Neural crest cell (in vitro differentiated cells): ENCODE measurements at places on chromosomes 16 and 17.

- peaks cover 9% of the 10 kb centered on the region for H3K4me1 ChIP-seq
- H3K27ac ChIP-seq: no peak overlapping the region
- H3K36me3 ChIP-seq: no peaks in the 10 kb centered on the region
- no peak for DNase-seq
Measured at GRCh38 chr17:73968680-73969079, 234.8 kb upstream of the RPL38 start.

GRCh38 chr17:70767102-70767701 is 597.9 kb downstream of the KCNJ2 start:
- H3K27ac ChIP-seq: no peak overlapping the region
- no peaks in the 10 kb centered on the region for H3K27me3 ChIP-seq

DNA sequence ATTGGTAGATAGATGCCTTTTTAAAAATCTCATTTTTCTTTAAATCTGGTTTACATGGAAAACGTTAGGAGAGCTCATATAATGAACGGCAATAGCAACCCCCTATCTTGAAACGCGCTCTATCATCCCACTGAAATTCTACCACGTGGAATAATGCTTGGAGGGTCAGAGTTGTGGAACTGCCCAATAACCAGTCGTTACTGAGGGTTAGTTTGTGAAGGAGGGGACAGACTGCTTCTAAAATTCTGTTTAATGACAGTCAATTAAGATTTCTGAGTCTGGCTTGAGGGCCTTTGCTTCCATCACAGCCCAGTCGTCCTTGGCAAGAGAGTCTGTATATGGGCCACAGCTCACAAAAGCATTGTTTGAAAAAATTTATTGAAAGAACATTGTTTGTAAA is 482 bp downstream of the IRF8 start:
- no peaks in the 10 kb centered on the region for H3K36me3 ChIP-seq
- H3K4me3 ChIP-seq: peak overlapping the region; percentile 77
- no peak overlapping the region for H3K27ac ChIP-seq

GRCh38 chr16:78227855-78228254 is 128.4 kb downstream of the WWOX start:
- H3K4me1 ChIP-seq: peaks cover under 1% of the 10 kb centered on the region
- no peaks in the 10 kb centered on the region for H3K36me3 ChIP-seq
- no peak overlapping the region for H3K4me3 ChIP-seq
- no peaks in the 10 kb centered on the region for H3K27me3 ChIP-seq
- H3K27ac ChIP-seq: no peak overlapping the region
- DNase-seq: no peak

- no peaks in the 10 kb centered on the region for H3K4me1 ChIP-seq
- H3K36me3 ChIP-seq: no peaks in the 10 kb centered on the region
- no peak overlapping the region for H3K27ac ChIP-seq
- no peak overlapping the region for H3K4me3 ChIP-seq
- DNase-seq: no peak
Measured at GRCh38 chr17:55811536-55811935, 60.7 kb downstream of the PCTP start.

- no peaks in the 10 kb centered on the region for H3K36me3 ChIP-seq
- H3K27me3 ChIP-seq: no peaks in the 10 kb centered on the region
- DNase-seq: no peak
- H3K4me3 ChIP-seq: no peak overlapping the region
- peak overlapping the region; percentile 31 for H3K27ac ChIP-seq
- H3K4me1 ChIP-seq: no peaks in the 10 kb centered on the region
Measured at GRCh38 chr17:29958947-29959657, 17.7 kb downstream of the EFCAB5 start.

DNA sequence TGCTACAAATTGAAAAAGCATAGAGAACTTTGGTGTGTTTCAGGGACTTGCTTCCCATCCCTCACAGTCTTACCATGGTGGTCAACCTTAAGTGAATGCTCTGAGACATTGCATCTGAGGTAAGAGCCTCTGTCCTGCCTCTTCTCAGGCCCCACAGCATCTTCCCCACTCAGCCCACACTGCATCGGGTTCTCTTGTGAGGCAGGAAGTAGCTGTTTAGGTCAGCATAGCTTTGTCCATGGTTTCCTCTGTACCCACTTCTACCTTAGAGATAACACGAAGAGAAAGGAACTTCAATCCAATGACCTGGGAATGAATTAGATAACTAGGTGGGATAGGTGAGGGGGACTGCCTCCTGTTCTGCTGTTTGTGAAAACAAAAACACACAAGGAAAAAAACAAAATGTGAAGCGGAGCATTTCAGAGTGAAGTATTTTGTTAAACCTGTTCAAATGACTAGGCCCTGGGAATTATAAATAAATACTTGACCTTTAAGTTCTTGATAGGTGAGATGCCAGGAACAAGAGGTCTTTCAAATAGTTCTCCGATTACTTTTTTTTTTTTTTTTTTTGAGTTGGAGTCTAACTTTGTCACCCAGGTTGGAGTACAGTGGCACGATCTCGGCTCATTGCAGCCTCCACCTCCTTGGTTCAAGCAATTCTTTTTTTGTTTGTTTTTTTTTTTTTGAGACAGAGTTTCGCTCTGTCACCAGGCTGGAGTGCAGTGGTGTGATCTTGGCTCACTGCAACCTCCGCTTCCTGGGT is 17.7 kb downstream of the SOCS7 start:
- H3K4me3 ChIP-seq: no peak overlapping the region
- no peaks in the 10 kb centered on the region for H3K4me1 ChIP-seq
- H3K36me3 ChIP-seq: peaks cover 15% of the 10 kb centered on the region
- no peak overlapping the region for H3K27ac ChIP-seq
- DNase-seq: no peak

DNA sequence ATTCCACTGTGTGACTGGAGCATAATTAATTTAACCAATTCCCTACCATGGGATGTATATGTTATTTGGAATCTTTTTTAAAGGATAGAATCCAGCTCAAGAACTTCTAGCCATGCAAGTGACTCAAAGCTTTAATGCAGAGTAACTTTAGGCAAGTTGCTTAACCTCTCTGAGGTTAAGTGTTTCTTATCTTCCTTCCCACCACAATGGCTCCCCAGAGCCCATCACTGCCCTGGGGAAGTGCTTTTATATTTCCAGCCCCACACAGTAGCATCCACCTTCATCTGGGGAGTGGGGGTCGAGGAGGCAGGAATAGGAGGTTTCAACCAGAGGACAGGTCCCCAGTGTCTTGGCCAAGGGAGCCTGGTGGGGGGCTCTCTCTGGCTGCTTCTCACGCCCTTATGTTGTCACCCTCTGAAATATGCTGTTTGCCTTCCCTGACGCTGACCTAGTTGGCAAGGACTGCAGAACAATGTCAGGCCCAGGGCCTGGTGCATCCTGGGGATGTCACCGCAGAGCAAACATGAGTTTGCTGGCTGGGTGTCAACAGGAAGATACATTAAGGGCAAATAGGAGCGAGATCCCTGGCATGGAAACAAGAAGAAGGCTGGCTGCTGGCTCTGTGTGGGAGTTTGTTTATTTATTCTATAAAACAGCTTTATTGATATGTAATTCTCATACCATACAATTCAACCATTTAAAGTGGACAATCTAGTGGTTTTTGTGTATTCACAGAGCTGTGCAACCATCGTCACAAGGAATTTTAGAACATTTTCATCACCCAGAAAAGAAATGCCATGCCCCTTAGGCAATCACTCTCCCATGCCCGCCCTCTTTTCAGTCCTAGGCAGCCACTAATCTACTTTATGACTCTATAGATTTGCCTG is 46.6 kb upstream of the WSB1 start:
- no peaks in the 10 kb centered on the region for H3K36me3 ChIP-seq
- H3K27ac ChIP-seq: no peak overlapping the region
- no peak for DNase-seq
- peaks cover 18% of the 10 kb centered on the region for H3K27me3 ChIP-seq

- no peak for DNase-seq
- H3K4me1 ChIP-seq: no peaks in the 10 kb centered on the region
- no peak overlapping the region for H3K4me3 ChIP-seq
- H3K27me3 ChIP-seq: peaks cover 5% of the 10 kb centered on the region
- no peaks in the 10 kb centered on the region for H3K36me3 ChIP-seq
Measured at GRCh38 chr17:81794509-81794908, 9.4 kb upstream of the GCGR start.

DNA sequence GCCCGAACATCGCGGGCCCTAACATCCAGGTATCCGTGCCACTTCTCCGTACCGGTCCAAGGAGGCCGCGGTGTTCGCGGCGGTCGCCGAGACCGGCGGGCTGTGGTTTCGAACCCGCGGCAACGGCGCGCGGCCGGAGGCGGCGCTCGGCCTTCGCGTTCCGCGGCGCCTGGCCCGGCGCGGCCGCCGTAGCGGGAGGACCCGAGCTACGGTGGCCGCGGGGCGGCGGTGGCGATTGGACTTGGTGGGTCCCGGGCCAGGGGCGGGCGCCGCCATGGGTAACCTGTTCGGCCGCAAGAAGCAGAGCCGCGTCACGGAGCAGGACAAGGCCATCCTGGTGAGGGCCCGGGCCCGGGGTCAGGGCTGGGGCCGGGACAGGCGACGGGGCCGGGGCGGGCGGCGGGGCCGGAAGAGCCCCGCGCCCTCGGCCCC is at the start of gene CHMP6:
Gene CHMP6 (plus strand): TSS at position 197 of the 432 bp plus-strand sequence. CDS start 78 bp downstream, at position 275.
- H3K27me3 ChIP-seq: peaks cover 12% of the 10 kb centered on the region
- no peak within 1 kb of the TSS for H3K27ac ChIP-seq
- no peaks in the 10 kb centered on the region for H3K36me3 ChIP-seq
- H3K4me1 ChIP-seq: peaks cover 17% of the 10 kb centered on the region
- peak; percentile 66 for DNase-seq

DNA sequence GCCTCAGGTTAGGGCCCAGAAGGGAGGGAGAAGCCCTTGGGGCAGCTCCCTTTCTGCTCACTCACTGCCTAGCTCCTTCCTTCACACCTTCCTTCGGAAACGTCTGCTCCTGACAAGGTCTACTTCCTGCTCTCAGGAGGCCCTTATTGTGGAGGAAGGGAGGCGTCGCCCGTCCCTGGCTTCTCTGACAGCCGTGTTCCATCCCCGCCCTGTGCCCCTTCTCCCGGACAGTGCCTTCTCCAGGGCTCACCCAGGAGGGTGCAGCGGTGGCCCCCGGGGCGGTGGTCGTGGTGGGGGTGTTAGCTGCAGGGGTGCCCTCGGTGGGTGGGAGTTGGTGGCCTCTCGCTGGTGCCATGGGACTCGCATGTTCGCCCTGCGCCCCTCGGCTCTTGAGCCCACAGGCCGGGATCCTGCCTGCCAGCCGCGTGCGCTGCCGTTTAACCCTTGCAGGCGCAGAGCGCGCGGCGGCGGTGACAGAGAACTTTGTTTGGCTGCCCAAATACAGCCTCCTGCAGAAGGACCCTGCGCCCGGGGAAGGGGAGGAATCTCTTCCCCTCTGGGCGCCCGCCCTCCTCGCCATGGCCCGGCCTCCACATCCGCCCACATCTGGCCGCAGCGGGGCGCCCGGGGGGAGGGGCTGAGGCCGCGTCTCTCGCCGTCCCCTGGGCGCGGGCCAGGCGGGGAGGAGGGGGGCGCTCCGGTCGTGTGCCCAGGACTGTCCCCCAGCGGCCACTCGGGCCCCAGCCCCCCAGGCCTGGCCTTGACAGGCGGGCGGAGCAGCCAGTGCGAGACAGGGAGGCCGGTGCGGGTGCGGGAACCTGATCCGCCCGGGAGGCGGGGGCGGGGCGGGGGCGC is 231.9 kb downstream of the SEC14L1 start:
- H3K27me3 ChIP-seq: peaks cover 2% of the 10 kb centered on the region
- peak overlapping the region; percentile 84 for H3K27ac ChIP-seq
- H3K36me3 ChIP-seq: peaks cover 2% of the 10 kb centered on the region
- H3K4me1 ChIP-seq: peaks cover 61% of the 10 kb centered on the region
- peak overlapping the region; percentile 79 for H3K4me3 ChIP-seq
- peak; percentile 79 for DNase-seq

- peak overlapping the region; percentile 88 for H3K4me3 ChIP-seq
- DNase-seq: no peak
- peaks cover 25% of the 10 kb centered on the region for H3K4me1 ChIP-seq
- no peaks in the 10 kb centered on the region for H3K36me3 ChIP-seq
- peak overlapping the region; percentile 92 for H3K27ac ChIP-seq
Measured at GRCh38 chr17:58693208-58693607, 806 bp downstream of the RAD51C start.

DNA sequence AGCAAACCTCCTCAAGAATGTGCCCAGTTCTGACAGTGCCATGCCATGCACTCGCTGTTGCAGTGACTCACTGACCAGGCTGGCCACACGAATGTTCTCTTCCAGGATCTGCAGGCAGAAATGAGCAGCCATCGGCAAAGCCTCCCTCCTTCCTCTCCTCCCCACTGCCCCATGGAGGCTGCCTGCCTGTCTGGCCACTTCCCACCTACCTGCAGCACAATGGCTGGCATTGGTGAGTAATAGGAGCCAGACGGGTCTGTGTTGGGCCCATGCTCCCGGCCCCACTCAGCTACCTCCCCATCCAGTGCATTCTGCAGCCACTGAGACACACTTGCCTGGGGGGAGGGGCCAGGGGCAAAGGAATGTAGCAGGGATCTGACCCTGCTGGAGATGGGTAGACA is 2.8 kb upstream of the MATCAP1 start:
- H3K36me3 ChIP-seq: no peaks in the 10 kb centered on the region
- H3K27me3 ChIP-seq: peaks cover 26% of the 10 kb centered on the region
- no peak overlapping the region for H3K27ac ChIP-seq
- no peak for DNase-seq

DNA sequence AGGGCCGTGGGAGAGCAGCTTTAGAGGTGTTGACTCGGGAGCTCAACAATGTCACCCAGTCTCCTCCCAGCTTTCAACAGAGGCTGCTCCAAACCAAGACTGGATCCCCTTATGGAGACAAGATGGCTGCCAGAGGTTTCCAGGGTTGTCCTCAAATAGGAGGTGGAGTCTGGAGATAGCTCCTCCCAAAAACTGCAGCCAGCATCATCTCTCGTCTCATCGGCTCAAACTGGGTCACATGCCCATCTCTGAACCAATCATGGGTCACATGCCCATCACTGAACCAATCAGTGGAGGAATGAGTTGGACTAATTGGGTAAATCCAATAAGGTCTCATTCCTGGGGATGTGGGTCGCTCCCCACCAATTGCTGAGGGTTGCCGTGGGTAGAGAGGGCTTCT is 41.1 kb upstream of the C16orf82 start:
- H3K36me3 ChIP-seq: no peaks in the 10 kb centered on the region
- H3K4me1 ChIP-seq: no peaks in the 10 kb centered on the region
- DNase-seq: no peak
- no peak overlapping the region for H3K4me3 ChIP-seq
- H3K27ac ChIP-seq: no peak overlapping the region

GRCh38 chr16:14510939-14511799 is 118.9 kb downstream of the PARN start:
- no peak overlapping the region for H3K4me3 ChIP-seq
- no peak overlapping the region for H3K27ac ChIP-seq
- peaks cover 5% of the 10 kb centered on the region for H3K4me1 ChIP-seq
